ENCODE measurements at places on chromosomes 2 and 18.

DNA sequence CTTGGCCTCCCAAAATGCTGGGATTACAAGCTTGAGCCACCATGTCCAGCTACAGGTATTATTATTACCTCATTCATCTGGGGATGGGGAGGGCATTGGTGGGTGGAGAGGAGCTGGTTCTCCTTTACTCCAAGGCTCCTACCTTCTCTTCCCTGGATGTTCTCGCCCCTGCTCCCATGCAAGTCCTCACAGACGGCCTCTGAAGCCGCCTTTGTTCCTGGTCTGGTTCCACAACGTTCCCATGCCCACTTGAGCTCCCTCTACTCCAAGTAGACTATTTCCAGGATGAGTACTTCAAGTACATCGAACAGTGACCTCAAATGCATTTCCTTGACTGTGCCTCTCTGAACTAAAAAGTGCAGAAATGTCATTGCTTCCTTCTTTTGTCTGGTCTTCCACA is 3.2 kb upstream of the SLC20A1 start:
- no peak for DNase-seq

GRCh38 chr2:198146346-198146940 is 342.1 kb downstream of the PLCL1 start:
- DNase-seq: no peak

DNA sequence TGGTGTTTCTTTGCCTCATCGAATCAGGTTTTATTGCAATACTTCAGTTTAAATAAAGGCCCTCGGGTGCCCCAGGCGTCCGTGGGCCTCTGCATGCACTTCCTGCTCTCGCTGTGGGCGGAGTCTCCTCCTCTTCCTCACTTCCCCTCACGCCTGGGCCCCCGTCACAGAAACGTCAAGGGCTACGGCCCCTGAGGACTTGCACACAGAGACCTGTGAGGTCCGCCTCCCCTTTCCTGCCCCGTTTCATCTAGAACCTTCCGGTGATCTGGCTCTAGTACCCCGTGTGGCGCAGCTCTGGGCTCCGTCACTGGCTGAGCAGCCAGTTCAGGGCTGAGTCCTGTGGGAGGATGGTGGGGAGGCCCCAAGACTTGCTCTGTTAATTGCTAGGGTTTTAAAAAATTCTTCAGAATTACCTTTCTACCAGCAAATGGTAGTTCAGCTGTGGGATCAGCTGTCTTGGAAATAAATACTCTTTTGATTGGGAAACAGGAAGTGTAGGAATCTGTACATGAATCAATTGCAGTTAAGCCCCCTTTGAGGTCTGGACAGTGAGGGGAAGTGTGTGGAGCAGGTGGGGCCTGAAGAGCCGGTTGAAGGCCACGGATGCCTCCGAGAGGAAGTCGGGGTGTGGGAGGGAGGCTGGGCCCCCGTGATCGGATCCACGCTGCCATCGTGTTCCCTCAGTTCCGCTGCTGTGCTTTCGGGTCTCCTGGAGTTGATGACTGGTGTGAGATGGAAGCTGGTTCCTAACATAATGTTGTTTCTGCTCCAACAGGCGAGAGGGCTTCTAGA is 10.2 kb downstream of the NFATC1 start:
- no peak for DNase-seq

DNA sequence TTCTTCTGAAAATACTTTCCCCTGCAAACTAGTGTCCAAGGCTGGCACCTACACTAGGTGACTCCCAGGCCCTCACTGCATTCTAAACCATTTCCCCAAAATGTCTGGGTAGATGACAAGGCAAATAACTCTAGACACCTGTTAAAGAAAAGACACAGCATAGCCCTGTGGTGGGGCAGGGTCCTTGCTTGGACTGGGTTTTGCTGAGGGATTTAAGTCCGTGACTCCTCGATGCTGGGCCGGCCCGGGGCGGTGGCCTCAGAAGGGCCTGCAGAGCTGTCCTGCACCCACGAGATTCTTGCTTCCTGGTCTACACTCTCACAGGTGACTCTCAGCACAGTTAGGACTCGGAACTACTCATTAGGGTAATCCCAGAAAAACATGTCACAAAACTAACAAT is 55.2 kb downstream of the MBP start:
- DNase-seq: no peak

GRCh38 chr2:30584116-30584515 is 137.1 kb downstream of the LCLAT1 start:
- DNase-seq: no peak

Data from NCI-H1105 treated with DMSO at 0.1 percent for 48 hours (cell line).